ENCODE measurements at places on chromosomes 13 and 19. TPM values are rescaled to one million over a fixed set of nuclear protein-coding genes. Genes with fewer than 3 reads are reported as not detected.

ZNF497 gene
- total RNA-seq, result 0.41 TPM

RUBCNL gene
- total RNA-seq, result 0.38 TPM

PSG1 gene
- total RNA-seq, result not detected

DNA sequence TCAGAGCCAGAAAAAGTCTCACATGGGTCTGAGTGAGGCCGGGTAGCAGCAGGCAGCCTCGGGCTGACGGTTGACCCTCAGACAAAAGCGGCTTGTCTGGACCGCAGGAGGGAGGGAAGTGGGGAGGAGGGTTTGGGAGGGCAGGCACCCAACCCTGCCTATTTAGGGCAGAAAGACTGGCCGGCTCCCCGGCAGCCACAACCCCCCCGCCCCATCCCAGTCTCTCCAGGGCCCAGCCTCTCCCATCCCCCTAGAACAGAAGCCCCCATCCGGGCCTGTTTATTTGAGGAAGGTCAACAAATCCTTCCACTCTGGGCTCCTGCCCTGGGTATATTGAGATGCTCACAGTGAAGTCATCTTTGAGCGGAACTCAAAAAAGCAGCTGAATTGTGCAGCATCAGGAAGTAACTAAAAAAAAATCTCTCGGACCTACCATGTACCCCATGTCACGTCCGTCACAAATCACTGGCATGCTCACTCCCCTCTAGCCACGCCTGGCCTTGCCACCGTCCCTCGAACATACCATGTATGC, 6.3 kb downstream of the DACT3 start:
- DNase-seq, result no peak
- H3K36me3 ChIP-seq, result no peaks in the 10 kb centered on the region
- H3K27ac ChIP-seq, result peak overlapping the region; percentile 48
- no peak overlapping the region for H3K4me3 ChIP-seq
- peaks cover 31% of the 10 kb centered on the region for H3K27me3 ChIP-seq

DNA sequence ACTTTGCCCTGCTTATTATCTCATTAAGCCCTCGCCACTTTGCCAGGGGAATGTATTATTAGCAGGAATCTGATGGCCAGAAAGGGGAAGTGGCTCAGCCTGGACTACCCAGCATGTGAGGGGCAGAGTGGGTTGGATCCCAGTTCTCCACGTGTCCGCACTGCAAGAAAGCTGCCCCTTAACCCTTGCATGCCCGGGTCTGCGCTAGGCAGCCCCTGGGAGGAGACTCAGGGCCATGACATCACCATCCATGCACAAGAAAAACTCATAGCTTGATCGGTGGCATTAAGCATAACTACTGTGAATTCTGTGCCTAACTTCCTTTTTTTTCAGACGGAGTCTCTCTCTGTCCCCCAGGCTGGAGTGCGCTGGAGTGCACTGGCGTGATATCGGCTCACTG, 8.9 kb downstream of the CACNG8 start:
- H3K4me1 ChIP-seq, result no peaks in the 10 kb centered on the region
- no peaks in the 10 kb centered on the region for H3K36me3 ChIP-seq
- no peak overlapping the region for H3K27ac ChIP-seq
- H3K27me3 ChIP-seq, result peaks cover 43% of the 10 kb centered on the region

DNA sequence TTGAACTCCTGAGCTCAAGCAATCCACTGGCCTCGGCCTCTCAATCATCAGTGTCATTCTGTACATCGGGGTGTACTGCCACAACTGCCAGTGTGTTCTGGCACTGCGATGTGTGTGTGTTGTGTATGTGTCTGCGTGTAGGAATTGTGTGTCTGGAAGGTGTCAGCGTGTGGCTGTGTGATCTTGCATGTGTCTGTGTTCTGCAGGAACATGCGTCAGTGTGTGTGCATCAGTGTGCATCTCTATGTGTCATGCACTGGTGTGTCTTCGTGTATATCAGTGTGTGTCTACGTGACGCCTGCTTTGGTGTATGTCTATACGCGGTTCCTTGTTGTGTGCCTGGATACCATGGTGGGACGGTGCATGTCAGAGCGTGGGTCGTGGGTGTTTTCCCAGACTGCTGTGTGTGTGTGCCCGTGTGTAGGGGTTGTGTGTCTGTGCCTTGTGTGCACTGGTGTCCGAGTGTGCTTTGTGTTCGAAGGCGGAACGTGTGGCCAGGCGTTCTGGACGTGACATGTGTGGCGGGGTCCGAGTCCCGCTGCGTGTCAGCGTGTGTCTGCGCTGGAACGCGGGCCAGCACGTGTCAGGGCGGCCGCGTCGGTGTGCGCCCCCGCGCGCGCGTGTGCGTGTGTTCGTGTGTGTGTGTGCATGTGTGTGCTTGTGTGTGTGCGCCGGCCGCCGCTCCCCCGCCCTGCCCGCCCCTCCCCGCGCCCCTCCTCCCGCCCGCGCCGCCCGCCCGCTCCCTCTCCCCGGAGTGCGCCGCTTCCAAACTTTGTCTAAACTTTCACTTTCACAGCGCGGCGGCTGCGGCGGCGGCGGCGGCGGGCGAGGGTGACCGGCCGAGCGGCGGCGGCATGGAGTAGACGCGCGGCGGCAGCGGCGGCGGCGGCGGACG, at the start of gene NFIX:
TSS of gene NFIX (plus strand) at position 775 of the 895 bp plus-strand sequence. CDS start 363 bp downstream, outside the sequence.
- H3K4me3 ChIP-seq, result peak within 1 kb of the TSS; percentile 85
- H3K4me1 ChIP-seq, result peaks cover 39% of the 10 kb centered on the region
- no peaks in the 10 kb centered on the region for H3K27me3 ChIP-seq
- peak; percentile 81 for DNase-seq
- H3K27ac ChIP-seq, result peak within 1 kb of the TSS; percentile 89

DNA sequence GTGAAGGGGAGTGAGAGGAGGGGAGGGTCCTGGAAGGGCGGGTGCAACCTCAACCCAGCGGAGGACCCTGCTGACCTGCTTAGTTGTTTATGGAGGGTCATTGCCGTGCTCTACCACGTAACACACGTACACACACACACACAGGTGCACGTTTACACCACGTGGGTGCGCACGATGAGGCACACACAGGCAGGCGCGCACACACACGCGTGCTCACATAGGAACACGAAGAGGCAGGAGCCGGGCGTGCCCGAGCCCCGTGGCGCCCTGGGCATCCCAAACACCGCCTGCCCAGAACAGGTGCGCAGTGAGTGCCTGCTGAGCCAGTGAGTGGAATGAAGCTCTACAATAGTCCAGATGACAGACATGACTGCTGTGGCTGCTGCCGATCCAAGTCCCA, 11.2 kb upstream of the MADCAM1 start:
- no peak for DNase-seq
- peaks cover 32% of the 10 kb centered on the region for H3K4me1 ChIP-seq
- peaks cover 38% of the 10 kb centered on the region for H3K27me3 ChIP-seq
- no peak overlapping the region for H3K27ac ChIP-seq
- no peak overlapping the region for H3K4me3 ChIP-seq
- no peaks in the 10 kb centered on the region for H3K36me3 ChIP-seq

GRCh38 chr13:32248801-32249200, 66.4 kb downstream of the ZAR1L start:
- H3K27ac ChIP-seq, result no peak overlapping the region
- no peak for DNase-seq
- no peaks in the 10 kb centered on the region for H3K27me3 ChIP-seq
- peaks cover 41% of the 10 kb centered on the region for H3K4me1 ChIP-seq
- H3K4me3 ChIP-seq, result no peak overlapping the region

- peak; percentile 71 for DNase-seq
- H3K36me3 ChIP-seq, result peaks cover 24% of the 10 kb centered on the region
- peak within 1 kb of the TSS; percentile 65 for H3K4me3 ChIP-seq
- peaks cover 65% of the 10 kb centered on the region for H3K4me1 ChIP-seq
These were observed at the start of gene CTXN1 for GRCh38 chr19:7926021-7926726. CTXN1 (minus strand) TSS chr19:7926135; CDS start chr19:7925538, 597 bp downstream.

- H3K27ac ChIP-seq, result no peak overlapping the region
- H3K36me3 ChIP-seq, result no peaks in the 10 kb centered on the region
- no peaks in the 10 kb centered on the region for H3K4me1 ChIP-seq
- H3K27me3 ChIP-seq, result no peaks in the 10 kb centered on the region
- DNase-seq, result no peak
These were observed 1893.2 kb downstream of the PCDH9 start for GRCh38 chr13:65336916-65337315.

DNA sequence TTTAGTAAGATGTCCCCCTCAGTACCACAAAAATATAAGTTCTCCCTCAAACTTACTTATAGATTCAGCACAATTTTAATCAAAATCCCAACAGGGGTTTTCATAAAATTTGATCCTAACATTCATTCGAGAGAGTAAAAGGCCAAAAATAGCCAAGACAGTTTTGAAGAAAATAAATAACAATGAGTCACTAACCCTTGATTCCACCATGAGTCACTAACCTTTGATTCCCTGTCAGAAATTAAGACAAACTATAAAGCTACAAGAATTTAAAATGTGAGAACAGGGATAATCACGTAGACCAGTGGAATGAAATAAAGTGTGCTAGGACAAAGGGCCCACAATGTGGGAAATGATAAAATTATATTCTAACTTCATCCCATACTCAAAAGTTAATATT, 320.3 kb downstream of the SUCLA2 start:
- no peaks in the 10 kb centered on the region for H3K4me1 ChIP-seq
- H3K27ac ChIP-seq, result no peak overlapping the region
- H3K4me3 ChIP-seq, result no peak overlapping the region
- H3K27me3 ChIP-seq, result no peaks in the 10 kb centered on the region
- no peak for DNase-seq

- H3K4me1 ChIP-seq, result no peaks in the 10 kb centered on the region
- no peak overlapping the region for H3K4me3 ChIP-seq
- no peaks in the 10 kb centered on the region for H3K36me3 ChIP-seq
- peaks cover 51% of the 10 kb centered on the region for H3K27me3 ChIP-seq
These were observed 53.3 kb downstream of the MBD3L2B start for GRCh38 chr19:6967967-6968366.

DNA sequence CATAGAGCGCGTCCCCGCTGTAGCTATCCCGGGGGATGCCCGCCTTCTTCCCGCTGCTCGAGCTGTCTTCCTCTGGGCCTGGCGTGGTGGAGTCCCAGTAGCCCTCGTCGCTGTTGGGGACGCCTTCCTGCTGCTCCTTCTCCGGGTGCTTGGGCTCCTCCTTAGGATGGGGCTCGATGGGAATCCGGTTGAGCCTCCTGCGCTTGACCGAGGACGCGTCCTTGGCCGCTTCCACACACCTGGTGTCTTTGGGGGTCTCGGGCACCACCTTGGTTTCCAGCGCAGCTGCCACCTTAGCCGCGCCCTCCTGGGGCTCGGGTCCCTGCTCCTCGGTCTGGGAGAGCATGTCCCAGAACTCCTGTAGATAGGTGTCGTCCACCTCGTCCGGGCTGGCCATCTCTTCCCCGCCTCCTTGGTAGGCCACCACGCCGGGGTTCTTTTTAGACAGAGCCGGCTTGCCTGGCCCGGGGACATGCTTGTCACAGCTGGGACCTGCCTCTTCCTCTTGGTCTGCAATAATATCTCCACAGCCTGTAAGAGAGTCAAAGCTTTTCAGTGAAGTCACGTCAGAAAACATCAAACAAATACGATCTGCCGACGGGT, 2.0 kb downstream of the AMER2 start:
- DNase-seq, result no peak
- no peak overlapping the region for H3K4me3 ChIP-seq
- peaks cover 89% of the 10 kb centered on the region for H3K27me3 ChIP-seq
- no peak overlapping the region for H3K27ac ChIP-seq
- peaks cover 16% of the 10 kb centered on the region for H3K4me1 ChIP-seq

DNA sequence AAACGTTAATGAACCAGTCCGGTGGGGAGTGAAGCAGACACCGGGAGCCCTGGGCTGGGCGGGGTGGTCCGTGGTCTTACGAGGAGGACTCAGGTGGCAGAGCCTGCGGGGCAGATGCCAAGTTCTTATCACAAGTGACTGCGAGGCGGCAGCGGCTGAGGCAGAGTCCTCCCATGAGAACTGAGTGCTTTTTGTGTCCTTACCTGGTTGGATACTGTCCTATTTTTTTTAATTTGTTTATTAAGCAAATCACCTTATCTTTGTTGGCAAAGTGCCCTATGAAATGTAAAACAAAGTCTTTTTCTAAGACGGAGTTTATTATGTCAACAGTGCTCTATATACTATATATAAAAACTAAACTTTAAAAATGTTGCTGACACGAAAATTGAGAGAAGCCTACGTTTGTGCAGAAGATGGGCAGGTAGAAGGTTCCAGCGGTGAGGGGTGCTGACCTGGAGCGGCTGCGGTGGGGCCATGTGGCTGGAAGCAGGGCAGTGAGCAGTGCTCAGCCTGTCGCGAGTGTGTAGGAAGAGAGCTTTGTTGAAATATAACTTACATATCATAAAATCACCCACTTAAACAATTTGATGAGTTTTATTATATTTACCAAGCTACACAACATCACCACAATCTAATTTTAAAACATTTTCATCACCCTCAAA, 82.2 kb downstream of the ATP11A start:
- H3K4me3 ChIP-seq, result no peak overlapping the region
- H3K4me1 ChIP-seq, result peaks cover 81% of the 10 kb centered on the region
- no peaks in the 10 kb centered on the region for H3K36me3 ChIP-seq
- DNase-seq, result no peak
- H3K27ac ChIP-seq, result peak overlapping the region; percentile 83

Data from left ventricle myocardium inferior (tissue), 1 donor.